Suppressor macrophage (primary cell): ENCODE measurements at places on chromosomes 5 and 9.

DNA sequence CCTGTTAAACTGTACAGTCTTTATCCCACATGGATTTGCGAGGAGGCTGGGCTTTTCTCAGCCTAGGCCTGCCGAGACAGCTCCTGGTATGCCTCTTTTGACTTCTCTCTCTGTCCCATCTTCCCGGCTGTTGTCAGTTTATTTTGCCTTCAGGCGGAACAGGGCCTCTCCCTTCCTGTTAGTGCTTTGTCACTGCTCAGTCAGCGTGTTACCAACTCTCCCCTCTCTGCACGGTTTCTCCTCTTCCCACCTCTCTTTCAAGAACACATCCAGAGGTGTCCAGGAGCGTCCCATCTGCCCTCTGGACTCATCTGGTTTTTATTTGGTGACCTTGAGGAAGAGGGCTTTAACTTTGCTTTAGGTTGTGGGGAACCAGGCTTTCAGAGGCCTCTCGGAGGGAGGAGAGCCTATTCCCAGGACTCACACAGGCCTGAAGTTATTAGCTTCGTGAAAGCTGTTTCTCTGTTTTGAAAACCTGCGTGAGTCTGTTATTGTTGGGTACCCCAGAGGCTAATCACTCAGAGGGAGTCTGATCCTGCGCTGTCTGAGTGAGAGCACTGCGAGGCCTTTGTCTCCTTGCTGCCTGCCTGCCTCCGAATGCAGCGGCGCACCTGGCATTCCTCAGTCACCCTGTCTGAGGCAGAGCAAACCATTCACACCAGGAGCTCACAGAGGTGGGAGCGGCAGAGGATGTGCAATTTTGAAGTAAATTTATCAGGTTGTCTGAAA lies 234.4 kb upstream of the MPDZ start:
- DNase-seq = no peak

DNA sequence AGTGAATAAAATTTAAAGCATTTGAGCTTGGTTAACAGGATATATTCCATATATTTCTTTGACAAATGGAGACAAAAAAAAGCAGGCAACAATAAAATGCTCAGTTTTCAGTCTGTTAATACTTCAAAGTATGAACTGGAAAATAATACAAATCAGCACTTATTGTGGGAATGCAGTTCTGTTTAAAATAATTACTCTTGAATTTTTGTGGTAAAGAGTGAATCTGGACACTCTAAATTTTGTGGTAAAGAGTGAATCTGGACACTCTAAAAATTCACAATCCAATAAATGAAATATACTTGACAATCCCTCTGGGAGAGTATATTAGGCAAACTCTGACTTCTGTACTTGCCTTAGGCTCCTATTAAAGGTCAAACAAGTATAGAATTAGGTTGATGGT lies 141.9 kb upstream of the RASA1 start:
- no peak for DNase-seq

DNA sequence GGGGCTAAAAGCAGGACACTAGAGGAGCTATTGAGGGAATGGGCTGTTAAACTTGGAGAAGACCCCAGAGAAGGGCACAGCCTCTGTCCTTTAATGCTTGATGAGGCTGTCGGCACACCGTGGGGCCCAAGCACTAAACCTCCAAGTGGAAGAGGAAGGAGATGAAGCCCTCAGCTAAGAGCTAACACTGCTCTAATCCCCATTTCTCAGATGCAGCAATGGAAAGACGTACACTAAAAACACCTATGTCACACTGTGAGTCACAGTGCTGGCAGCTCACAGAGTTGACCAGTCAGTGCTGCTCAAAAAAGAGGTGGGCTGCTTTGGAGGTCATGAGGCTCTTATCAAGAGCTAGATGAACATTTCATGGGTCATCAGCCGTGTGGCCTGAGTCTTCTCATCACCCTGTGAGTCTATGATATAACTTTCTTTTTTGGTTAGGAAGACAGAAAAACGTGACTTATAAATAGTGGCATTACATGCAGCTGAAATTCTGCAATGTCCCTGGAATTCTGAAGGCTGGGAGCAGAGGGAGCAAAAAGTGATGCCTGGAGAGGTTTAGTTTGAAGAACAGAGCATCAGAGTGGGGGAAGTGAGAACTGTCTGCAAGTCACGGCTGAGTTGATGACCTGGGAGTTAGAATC lies 21.5 kb downstream of the TNFSF8 start:
- peak; percentile 39 for DNase-seq

DNA sequence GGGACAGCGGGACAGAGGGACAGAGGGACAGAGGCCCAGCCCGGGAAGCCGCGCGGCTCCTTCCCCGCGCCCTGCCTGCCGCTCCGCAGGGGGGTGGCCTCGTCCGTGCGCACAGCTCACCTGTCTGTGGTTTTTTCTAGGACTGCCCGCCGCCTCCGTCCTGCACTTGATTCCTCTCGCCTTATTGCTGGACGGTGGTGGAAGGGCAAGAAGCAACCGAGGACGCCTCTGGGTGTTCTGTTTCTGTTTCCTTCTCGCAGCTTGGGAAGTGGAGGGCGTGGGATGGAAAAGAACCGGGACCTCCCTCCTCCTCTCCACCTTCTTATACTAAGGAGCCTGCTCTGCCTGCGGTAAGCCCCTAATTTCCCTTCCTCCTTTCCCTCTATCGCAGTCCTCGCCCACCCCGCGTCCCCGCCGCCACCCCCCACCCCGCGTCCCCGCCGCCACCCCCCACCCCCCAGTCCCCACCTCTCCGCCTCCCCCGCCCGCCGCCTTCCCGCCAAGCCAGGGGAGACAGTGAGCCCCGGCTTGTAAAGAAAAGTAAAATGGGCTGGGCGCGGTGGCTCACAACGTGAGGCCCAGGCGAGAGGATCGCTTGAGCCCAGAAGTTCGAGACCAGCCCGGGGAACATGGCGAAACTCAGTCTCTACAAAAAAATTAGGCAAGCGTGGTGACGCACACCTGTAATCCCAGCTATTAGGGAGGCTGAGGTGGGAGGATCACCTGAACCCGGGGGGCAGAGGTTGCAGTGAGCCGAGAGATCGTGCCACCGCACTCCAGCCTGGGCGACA lies 9.6 kb upstream of the FLT4 start:
- DNase-seq = no peak

- peak; percentile 85 for DNase-seq
Measured at GRCh38 chr9:114108016-114108833, 9.1 kb upstream of the KIF12 start.

- DNase-seq = no peak
Measured at GRCh38 chr9:761176-761792, 80.2 kb upstream of the DMRT1 start.

- DNase-seq = peak; percentile 10
Measured at GRCh38 chr9:132141344-132141947, 20.4 kb upstream of the NTNG2 start.
